Calu3 (cell line): ENCODE measurements at places on chromosomes 7 and 10. TPM values are rescaled to one million over a fixed set of nuclear protein-coding genes. Genes with fewer than 3 reads are reported as not detected.

- DNase-seq: no peak
These were observed 337.3 kb upstream of the MAGI2 start for GRCh38 chr7:79790656-79791262.

GRCh38 chr7:26645121-26645520, 219.3 kb downstream of the SKAP2 start:
- DNase-seq: no peak

DNA sequence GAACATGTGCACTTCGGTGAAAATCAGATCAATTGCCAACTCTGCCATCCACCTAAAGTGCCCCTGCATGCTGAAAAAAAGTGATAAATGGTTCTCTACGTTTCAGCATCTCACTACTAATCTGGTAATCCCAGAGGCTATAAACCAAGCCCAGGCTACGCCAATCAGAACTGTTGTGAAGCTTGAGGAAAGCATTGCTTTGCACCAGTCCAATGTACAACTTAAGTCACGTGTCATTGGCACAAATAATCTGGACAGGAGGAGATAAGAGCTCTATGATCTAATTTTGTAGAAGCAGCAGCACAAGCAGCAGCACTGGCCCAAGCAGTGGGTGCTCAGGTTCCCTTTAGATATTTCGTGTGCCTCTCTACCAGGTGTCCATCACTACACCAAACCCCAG, 4.4 kb upstream of the EGR2 start:
- DNase-seq: no peak

DNA sequence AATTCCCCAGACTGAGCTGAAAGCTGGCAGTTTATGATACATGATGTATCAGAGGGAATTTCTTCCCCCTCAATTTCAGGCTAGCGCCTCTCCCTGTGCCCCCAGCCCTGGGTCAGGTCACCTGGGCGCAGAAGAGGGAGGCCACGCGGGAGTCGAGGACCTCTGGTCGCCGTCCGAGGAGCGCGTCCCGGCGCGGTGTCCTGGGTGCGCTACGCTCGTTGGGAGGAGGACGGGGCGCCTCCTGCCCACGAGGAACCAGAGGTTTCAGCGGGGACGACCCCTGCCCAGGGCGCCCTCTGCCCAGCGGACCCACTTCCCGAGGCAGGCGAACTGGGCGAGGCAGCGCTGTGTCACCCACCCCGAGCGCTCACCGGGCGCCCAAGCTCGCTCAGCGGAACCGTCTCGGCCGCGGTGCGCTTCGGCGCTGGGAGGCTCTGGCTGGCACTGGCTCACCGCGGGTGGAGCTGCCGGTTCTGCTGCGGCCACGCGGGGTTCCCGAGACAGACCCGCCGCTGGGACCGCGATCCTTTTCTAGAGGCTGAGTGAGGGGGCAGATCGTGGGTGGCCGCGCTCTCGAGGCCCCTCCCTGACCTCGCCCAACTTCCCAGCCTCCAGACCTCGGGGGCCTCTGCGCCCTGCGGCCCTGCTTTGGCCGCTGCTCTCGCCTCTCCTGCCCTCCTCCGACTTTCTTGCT, at the start of gene FAM237B:
FAM237B (minus strand) TSS at position 504 of the 694 bp plus-strand sequence. CDS start 1,556 bp downstream, outside the sequence.
- peak; percentile 28 for DNase-seq

DNA sequence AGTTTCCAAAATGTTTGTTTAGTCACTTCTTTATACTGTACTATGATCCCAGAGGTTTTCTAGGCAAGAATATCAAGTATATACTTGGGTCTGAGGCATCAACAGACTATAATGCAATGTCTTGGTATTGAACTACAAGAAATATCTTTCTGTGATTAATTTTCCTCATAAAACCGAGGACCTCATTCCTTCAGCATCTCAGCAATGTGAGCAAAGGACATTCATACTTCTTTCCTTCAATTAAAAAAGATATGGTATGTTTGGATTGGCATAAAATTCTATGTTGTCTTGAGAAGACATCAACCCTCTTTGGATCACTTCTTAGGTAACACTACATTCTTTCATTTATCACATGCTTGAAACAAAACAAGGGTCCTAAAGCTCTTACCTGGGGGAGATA, 524.5 kb downstream of the PHTF2 start:
- no peak for DNase-seq

DNA sequence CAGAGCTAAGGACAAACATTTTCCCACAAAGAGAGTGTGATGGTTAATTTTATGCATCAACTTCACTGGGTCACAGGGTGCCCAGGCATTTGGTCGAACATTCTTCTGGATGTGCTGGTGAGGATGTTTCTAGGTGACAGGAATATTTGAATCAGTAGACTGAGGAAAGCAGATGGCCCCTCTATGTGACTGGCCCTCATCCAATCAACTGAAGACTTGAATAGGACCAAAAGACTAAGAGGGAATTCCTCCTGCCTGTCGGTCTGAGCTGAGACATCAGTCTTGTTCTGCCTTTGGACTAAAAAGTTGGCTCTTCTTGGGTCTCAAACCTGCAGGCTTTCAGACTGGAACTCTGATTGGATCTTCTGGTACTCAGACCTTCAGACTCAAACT, 44.4 kb downstream of the AFAP1L2 start:
- DNase-seq: no peak

DNA sequence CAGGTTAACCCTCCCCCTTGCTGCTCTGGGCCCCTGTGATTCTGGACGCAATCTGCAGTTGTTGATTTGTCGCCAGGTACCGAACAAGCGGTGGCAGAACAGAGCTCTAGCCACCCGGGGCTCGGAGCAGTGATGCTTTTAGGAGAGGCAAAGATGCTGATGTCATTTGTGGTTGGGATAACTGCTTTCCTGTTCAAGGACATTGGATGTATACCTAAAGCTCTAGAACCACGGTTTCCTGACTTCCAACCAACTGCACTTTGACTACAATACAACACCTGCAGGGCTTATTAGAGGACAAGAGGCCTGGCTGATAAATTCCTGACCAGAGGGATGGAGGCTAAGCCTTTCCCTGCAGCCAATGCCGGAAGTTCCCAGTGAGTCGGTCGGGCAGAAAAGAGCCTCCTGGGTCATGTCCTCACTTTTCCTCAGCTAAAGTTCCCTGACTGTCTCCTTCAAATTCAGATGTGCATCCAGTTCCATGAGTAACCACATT, 6.5 kb upstream of the RBM20 start:
- DNase-seq: no peak

DNA sequence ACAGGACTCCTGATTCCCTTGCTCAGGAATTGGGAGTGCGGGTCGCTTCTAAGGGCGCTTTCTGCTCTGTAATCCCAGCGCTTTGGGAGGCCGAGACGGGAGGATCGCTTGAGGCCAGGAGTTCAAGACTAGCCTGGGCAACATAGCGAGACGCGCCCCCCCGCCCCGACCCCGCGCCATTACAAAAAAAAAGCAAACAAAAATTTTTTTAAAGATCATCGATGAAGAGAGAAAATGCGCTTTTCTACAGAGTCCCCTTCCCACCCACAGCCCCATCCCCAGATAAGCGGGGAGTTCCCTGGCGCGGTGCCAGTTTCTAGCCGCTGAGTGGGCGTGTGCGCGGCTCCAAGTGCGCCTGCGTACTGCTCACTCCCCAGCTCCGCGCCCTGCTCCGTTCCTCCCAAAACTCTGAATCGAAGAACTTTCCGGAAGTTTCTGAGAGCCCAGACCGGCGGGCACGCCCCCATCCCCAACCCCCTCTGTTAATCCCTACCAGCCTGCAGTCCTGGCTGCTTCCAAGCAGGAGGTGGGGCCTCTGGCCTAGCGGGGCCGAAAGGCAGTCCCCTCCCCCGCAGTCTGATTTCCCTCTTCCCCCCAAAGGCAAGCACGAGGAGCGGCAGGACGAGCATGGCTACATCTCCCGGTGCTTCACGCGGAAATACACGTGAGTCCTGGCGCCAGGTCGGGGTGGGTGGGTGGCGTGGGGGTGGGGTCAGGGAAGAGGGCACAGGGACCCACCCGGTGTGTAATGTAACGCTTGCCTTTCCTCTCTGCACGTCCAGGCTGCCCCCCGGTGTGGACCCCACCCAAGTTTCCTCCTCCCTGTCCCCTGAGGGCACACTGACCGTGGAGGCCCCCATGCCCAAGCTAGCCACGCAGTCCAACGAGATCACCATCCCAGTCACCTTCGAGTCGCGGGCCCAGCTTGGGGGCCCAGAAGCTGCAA, 1.0 kb downstream of the HSPB1 start:
- peak; percentile 77 for DNase-seq

DNA sequence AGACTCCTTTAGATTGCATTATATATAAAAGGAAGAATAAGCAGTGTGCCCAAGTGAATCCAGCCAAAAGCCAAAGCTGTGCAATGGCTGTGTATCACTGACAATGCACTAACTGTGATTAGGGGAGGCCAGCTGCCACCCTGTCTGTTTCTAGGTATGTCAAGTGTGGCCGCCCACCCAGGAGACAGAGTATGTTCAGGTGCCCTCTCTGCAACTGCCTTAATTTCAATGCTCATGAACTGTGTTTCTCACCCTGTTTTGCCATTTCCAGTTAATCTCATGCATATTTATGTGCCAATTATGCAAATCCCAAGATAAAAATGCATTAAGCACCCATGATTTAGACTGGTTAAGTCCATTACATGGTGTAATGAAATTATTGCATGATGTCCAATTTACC, 159.4 kb downstream of the FRMD4A start:
- DNase-seq: no peak

GRCh38 chr7:44224974-44225565, 24.3 kb downstream of the YKT6 start:
- DNase-seq: no peak

DNA sequence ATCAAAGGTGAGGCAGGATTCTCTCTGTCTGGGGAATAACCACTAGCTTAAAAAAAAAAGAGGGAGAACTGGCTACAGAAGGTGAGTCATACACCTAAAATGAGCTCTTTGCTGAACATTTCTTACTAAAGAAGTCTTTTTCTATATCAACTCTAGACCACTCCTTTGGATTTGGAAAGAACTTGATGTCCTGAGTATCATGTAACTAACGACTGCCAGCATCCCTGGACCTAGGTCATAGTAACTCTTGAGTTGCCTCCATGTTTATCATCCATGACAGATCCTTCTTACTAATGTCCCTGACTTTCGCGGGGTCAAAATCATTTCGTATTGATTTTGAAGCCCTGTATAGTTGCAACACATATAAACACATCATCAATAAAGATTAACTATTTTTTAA, 89.1 kb downstream of the CNOT4 start:
- DNase-seq: no peak

GRCh38 chr10:49615721-49616120, 1.9 kb downstream of the CHAT start:
- no peak for DNase-seq

GRCh38 chr10:32000937-32001336, 55.3 kb downstream of the KIF5B start:
- DNase-seq: no peak

GRCh38 chr7:54788664-54789063, 29.7 kb upstream of the SEC61G start:
- peak; percentile 66 for DNase-seq

GRCh38 chr7:139851770-139852481, 22.9 kb downstream of the TBXAS1 start:
- no peak for DNase-seq

The ANKRD2 gene
- total RNA-seq: 0.47 and 0.90 TPM in 2 replicates

The KAT6B gene
- 28.2 and 28.6 TPM in 2 replicates for total RNA-seq

The ADCYAP1R1 gene
- not detected in 2 replicates for total RNA-seq

The PROSER2 gene
- total RNA-seq: 18.8 and 19.5 TPM in 2 replicates

The GIMAP5 gene
- total RNA-seq: not detected in 2 replicates

The COL28A1 gene
- 1.3 and 3.2 TPM in 2 replicates for total RNA-seq

The PON3 gene
- total RNA-seq: 5.3 and 6.5 TPM in 2 replicates

The SUFU gene
- total RNA-seq: 6.7 and 7.0 TPM in 2 replicates
